ENCODE measurements at places on chromosomes 11 and 22.

- DNase-seq = no peak
Measured at GRCh38 chr11:22044126-22044525, 148.8 kb upstream of the ANO5 start.

DNA sequence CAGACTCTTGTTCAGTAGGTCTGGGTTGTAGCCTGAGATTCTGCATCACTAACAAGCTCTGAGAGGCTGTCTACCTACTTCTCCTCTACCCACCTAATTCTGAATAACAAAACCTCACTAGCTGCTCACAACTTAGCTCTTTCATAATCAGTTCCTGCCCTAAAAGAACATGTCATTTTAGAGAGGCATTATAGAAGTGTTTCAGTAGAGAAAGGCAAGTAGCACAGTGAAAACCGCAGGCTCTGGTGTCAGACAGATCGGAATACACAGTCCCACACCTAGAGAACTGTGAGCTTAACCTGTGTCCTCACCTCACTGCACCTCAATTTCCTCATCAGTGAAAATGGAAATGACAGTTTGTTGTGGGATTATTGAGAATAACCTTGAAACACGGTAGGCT is 1337.6 kb upstream of the TENM4 start:
- DNase-seq = no peak

- DNase-seq = peak; percentile 83
Measured at GRCh38 chr11:96215110-96215782, 127.7 kb downstream of the MAML2 start.

DNA sequence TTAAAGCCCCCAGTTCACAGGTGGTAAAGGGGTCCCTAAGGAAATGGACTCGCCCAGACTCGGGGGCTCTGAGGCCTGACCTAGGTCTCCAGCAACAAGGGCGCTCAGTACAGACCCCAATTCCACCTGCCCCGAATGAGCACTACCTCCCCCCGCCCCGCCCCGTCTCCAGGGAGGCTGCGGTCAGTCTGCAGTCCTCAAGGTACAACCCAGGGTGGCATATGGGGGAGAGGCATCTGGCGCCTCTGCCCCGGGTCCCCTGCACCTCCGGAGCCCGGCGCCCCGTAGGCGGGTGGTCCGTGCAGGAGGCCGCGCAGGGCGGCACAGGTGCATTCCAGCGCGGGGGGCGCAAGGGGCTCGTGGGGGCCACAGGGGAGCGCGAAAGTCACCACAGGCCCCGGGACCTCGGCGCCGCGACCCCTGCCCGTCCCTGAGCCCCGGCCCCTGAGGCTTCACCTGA is 361 bp downstream of the CTSD start:
- no peak for DNase-seq

DNA sequence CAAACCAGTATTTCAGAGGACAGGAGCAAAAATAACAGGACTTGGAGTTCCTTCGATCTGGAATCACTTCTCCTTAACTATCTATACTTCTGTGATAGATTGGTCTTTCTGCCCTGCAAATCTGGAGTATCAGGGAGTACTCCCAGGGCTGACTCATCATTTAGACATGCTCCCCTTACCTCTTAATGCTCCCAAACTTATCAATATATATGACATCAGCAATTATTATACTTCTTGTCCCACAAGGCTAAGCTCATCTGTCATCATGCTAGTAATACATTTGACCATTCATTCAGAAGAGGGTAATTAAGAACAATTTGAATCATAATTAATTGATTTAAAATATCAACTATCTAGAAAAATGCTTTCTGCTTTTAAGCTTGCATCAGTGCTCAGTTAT is 163.8 kb downstream of the SWAP70 start:
- no peak for DNase-seq

GRCh38 chr11:114848027-114848426 is 169.7 kb downstream of the NXPE2 start:
- DNase-seq = no peak

GRCh38 chr22:19721330-19722177 is 1.8 kb upstream of the GP1BB start:
- DNase-seq = no peak

Data from EH (cell line).